ENCODE measurements at places on chromosomes 2 and 18.

- no peak for DNase-seq
Measured at GRCh38 chr2:68234405-68234804, 17.9 kb downstream of the PPP3R1 start.

DNA sequence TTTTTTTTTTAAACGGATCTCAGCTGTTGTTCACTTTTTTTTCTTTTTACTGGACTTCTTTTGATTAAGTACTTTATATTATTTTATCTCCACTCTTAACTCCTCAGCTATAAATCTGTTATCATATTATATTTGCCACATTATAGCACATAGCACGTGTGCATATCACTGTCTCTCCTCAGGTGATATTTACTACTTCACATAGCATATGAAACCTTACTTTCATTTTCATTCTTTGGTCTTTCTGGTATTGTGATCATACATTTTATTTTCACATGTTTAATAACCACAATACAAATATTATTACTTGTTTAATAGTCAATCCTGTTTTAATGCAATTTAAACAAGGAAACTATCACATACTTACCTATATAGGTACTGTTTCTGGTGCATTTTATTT is 993.1 kb upstream of the TMEFF2 start:
- DNase-seq: no peak

- no peak for DNase-seq
Measured at GRCh38 chr2:53033411-53033810, 734.2 kb upstream of the CHAC2 start.

DNA sequence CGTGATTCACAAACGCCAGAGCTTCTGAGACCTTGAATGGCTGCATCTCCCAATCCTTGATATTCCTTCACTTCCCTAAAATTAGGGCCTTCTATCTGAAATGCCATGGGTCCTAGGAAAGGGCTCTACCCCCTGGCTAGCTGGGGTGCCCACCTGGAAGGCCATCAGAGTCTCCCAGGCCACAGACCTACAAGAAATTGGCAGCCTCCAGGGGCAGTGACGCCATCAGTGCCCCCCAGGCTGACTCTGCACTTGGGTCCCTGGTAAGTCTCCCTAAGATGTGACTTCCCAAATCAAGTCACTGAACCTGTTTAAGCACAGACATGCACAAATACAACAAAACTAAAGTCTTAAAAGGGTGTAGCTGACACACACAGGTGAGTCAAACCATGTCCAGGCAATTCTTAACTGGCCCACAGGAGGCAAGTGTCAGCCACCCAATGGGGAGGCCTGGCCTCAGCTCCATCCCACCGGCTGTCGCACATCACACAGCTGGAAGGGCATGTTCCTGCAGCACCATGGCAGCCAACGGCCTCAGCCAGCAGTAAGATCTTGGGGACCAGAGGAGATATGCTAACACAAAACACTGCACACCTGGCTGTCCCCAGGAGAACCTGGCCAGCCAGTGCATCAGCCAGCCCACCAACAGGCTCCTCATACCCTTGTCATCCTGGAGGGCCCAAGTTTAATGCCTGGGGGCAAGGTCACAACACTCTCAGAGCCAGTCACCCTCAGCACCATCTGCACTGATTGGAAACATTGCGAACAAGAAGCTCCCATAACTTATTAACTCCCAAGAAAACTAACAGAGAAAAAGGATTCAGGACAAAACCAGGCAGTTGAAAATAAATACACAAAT is 5.2 kb downstream of the PARD6G start:
- no peak for DNase-seq

- no peak for DNase-seq
Measured at GRCh38 chr2:124566518-124566970, 541.5 kb downstream of the CNTNAP5 start.

- DNase-seq: no peak
Measured at GRCh38 chr18:13409026-13409425, 190.5 kb downstream of the LDLRAD4 start.

GRCh38 chr18:6294148-6294784 is 120.4 kb downstream of the L3MBTL4 start:
- no peak for DNase-seq

DNA sequence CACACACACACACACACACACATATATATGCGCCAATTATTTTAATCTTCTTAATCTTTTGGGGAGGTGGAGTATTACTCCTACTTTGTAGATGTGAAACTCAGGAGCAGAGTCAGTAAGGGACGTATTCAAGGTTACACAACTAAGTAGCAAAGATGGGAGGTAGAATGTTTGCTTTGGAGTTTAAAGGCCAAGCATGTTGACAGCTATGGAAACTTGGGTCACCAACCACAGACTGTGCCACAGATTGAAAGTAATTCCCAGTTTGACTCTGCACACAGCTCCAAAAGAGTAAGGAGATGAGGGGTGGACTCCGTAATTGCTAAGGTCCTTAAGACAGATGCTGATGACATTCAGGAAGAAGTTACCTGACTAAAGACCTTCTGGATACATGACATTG is 124.8 kb upstream of the ITGB6 start:
- no peak for DNase-seq

DNA sequence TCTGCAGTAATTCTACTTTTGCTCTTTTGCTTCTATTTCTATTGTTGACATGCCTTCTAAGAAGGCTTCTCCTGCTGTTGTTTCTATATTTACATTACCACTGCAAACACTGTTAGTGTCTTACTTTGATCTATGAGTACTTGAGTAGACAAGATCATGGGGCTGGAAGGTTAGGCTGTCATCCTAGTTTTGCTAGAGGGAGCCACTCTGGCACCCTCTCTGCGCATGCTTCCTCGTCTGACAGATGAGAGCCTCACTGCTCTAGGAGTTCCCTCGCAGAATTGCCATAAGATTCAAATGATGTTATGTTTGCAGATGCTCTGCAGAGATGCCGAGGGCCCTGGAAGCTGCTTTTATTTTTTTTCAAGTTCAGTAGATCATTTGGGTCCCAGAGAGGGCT is 185.6 kb downstream of the RNF144A start:
- no peak for DNase-seq

DNA sequence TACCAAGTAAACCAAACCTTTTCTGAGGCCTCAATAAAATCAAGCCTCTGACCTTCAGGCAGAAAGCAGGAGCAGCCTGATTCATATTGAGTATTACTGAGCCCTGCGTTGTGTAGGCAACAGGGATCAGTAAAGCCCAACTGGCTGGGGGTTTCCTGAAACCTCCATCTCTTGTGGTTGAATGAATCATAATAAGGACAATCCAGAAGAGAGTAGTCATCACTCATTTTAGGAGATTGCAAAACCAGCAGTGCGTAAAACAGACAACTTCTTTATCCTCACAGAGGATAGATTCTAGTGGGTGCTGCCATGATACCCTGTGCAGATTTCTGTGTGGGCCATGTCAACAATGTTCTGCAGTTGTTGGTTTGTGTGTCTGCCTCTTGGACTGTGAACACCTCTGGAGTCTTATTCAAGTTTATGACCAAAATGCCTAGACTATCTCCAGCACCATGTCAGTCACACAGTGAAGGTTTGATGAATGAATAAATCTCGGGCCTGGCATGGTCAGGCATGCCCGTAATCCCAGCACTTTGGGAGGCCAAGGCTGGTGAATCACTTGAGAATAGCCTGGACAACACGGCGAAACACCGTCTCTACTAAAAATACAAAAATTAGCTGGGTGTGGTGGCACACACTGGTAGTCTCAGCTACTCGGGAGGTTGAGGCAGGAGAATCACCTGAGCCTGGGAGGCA is 51.8 kb upstream of the RAB27B start:
- no peak for DNase-seq

DNA sequence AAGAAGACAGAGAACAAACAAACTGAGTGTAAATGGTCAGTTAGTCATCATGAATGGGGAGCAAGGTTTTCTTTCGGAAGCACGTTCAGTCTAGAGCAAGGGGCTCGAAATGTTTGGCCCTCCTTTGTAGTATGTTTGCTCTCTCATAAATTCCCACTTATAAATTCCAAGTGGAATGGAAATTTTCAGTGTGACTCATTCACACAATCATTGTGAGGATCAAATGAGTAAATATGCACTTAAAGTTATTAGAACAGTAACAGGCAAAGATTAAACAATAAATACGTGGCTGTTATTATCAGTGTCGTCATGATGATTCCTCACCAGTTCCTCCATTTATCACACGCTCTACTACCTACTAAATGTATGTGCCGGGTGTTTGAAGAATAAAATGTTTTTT is 10.5 kb downstream of the CNGA3 start:
- DNase-seq: no peak

GRCh38 chr18:79395761-79396404 is at the start of gene NFATC1:
TSS of gene NFATC1 (plus strand) at chr18:79395930. CDS start at chr18:79396225, 295 bp downstream.
- DNase-seq: peak; percentile 83

GRCh38 chr2:197309691-197310231 is 819 bp downstream of the ANKRD44 start:
- DNase-seq: peak; percentile 32

- no peak for DNase-seq
Measured at GRCh38 chr2:59029058-59029457, 787.9 kb upstream of the FANCL start.

GRCh38 chr2:235480614-235481013 is 13.2 kb upstream of the AGAP1 start:
- no peak for DNase-seq

GRCh38 chr18:48571639-48572384 is 33.0 kb downstream of the CTIF start:
- no peak for DNase-seq

GRCh38 chr2:70942396-70943204 is 6.9 kb downstream of the ATP6V1B1 start:
- no peak for DNase-seq

DNA sequence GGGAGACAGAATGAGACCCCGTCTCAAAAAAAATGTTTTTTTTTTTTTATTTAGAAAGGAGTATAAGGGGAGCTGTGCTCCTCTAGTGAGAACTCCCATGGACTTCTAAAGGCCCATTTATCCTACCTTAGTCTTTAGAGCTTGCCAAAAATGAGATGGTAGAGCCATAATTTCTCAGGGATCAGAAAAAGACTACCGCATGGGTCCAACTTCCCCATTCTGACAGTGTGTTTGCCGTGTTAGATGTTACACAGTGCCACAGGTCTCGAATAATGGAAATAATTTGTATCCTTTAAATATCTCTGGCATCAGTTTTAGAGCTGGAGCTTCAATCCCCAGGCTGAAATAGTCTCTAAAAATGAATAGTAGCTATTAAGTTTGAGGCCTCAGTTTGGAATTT is 6.0 kb upstream of the SLC39A10 start:
- no peak for DNase-seq

GRCh38 chr18:49767111-49768050 is 46.0 kb downstream of the ACAA2 start:
- no peak for DNase-seq

GRCh38 chr2:217331523-217332416 is 471.9 kb upstream of the TNP1 start:
- DNase-seq: no peak

- DNase-seq: no peak
Measured at GRCh38 chr2:127046579-127046978, 60.4 kb downstream of the BIN1 start.

GRCh38 chr18:78949216-78949615 is 30.4 kb upstream of the SALL3 start:
- DNase-seq: no peak

- DNase-seq: no peak
Measured at GRCh38 chr2:101255501-101255900, 2.8 kb downstream of the CNOT11 start.

- no peak for DNase-seq
Measured at GRCh38 chr2:42133771-42134195, 35.4 kb upstream of the EML4 start.

DNA sequence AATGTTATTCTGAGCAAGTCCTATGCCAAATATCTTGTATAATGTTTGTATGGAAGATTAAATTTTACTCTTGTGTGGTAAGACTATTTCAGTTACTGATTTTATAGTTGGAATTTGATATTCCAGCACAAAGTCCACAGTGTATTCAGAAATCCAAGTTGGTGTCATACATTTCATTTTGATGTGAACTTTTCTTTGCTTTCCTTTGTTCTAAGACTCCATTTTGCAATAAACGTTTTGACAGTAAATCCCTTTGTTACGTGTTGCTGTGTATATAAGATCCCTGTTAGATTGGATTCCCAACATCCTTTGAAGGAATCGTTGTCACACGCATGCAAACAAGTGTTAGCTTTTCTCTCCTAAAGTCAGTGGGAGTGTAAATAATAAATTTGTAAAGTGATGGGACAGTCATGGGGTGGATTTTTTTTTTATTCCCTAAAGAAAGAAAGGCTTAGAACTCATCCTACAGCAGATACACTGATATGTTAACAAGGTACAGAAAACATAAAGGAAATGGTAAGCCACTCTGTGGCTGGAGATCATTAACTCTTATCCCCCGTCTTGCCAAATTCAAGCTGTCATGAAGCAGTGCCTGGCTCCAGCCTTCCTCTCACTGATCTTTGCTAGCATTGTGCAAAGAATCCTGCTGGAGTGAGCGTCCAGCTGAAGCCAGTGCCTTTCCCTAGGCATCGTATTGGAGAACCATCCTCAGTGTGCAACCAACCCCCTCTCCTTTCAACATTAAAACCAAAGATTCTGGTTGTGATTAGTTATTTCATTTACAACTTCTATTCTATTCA is 127.6 kb upstream of the CDCA7 start:
- DNase-seq: no peak

GRCh38 chr2:183666031-183666430 is 541.8 kb downstream of the NUP35 start:
- DNase-seq: no peak

- DNase-seq: no peak
Measured at GRCh38 chr18:69574401-69574800, 173.7 kb downstream of the DOK6 start.

- DNase-seq: no peak
Measured at GRCh38 chr18:41922841-41923240, 32.2 kb upstream of the PIK3C3 start.

DNA sequence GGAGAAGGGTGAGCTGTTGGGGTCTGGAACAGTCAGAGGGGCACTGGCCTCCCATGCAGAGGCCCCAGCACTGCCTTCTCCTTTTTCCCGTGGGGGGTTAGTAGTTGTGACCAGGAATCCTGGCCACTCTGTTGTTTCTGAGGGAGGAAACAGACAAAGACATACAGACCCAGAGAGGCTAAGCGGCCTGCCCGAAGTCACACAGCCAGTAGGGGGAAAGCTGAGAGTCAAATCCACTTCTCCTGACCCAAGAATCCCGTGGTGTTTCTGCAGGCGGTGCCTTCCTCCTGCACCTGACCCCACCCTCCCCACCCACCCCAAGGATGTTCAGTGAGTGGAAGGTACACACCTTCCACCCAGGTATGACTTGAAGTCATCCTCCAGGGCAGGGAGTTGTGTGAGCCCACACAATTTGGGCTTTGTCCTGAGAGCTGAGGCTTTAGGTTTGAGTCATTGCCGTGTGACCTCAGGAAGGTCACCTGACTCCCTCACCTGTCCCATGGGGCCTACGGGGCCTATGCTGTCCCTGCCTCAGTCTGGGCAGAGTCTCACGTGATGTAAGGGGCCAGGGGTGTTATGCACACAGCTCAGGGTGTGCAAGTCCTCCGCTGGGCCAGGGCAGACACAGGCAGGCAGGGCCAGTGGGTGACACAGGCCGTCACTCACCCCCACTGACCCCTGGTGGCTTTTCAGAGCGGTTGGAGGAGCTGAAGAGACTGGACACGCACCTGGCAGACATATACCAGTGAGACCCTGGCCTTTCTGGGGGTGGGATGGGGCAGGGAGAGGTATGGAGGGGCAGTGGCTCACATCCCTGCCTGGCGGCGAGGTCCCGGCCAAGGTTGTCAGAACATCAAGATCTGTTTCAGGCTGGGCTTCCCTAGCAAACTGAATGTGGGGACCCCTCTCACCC is 5.0 kb downstream of the NT5DC4 start:
- no peak for DNase-seq
